ENCODE measurements at places on chromosomes 4 and X.

DNA sequence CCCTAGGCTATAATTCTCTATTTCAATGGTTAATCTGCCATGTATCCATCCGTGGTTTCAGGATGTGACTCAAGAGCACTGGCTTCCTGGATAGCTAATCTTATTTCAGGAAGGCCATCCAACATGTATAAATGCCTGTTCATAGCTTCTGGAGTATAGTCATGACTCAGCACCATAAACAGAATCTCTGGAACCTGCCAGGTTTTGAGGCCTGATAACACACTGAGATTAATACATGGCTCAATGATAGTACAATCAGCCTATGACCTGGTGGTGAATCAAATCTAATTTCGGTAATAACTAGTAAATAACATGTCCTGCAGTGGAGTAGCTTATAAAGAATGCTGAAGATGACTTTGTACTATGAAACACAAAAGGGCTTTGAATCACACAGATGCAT is 5.7 kb upstream of the IL13RA2 start:
- peak; percentile 63 for DNase-seq

- DNase-seq: no peak
Observed at GRCh38 chr4:5361968-5362367, 310.7 kb downstream of the STK32B start.

DNA sequence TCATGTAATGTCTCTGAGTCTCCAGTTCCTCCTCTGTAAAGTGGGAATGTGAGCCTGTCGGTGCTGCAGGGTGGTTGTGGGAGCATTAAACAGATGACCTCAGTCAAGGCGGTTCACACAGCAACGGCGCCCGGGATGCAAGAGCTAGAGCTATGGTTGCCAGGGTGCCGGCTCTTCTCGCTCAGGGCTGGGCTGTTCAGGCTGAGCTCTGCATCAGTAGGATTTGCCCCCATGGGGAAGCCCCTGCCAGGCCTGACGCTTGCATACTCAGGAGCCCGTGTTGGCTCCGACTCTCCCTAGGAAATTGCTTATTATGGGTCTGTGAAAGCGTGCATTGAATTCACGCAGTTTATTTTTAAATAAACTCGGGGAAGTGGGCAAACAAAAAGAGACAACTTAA is 67.3 kb downstream of the PSAPL1 start:
- no peak for DNase-seq

GRCh38 chr4:164614329-164614728 is 139.6 kb upstream of the SMIM31 start:
- no peak for DNase-seq

DNA sequence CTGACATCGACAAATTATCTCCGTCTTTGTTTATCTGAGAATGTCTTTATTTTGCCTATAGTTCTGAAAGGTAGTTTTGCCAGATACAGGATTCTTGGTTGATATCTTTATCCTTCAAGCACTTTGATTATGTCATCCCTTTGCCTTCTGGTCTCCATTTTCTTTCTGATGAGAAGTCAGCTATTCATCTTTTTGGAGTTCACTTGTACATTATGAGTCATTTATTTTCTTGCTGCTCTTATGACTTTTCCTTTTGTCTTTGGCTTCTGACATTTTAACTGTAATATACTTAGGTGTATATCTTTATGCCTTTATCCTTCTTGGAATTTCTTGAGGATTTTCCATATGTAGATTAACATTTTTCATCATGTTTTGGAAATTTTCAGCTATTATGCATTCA is 51.4 kb downstream of the SHROOM4 start:
- DNase-seq: peak; percentile 14

DNA sequence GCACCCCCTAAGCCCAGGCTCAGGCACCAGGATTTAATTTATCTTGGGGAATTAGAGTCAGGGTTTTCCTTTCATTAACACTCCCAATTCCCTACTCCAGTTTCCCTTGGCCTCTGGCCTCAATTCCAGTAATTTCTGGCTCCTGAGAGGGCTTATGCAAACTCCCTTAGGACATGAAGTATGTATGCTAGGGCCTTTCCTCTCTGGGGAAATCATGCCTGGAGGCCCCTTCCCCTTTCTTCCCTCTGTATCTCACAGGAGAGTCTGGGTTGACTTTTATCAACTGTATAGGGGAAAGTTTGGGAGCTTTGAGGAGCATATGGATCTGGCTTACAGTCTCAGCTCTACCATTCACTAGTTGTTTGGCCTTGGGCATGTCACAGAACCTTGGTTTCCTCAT is 169.5 kb downstream of the SHROOM4 start:
- no peak for DNase-seq

- peak; percentile 43 for DNase-seq
Observed at GRCh38 chrX:2696698-2697215, 5.7 kb downstream of the CD99 start.

DNA sequence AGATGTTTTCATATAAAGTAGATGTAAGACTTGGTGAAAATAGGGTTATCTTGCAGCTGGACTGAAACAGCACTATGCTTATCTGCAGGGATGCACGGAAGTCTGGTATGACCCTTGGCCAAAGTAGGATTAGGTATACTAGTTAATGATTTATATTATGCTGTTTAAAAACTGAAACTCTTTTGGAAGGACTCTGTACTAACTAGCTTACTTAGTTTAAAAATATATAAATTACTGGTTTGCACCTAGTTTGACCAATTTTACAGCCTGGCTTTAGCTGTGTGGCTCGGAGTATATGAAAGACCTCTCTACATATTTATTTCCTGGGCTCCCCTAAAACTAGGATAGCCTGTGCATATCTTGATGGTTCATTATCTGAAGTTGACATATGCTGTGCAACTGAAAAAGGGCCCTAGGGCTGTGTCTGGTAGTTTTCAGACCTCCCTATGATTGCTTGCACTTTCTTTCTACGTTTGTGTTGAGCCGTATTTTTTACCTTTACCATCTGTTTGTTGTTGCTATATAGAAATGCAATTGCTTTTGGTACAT is 89.2 kb downstream of the TMEM144 start:
- no peak for DNase-seq

- no peak for DNase-seq
Observed at GRCh38 chrX:101682723-101683122, 23.1 kb upstream of the ARMCX2 start.

GRCh38 chrX:24025741-24026403 is 1.1 kb downstream of the KLHL15 start:
- DNase-seq: no peak

DNA sequence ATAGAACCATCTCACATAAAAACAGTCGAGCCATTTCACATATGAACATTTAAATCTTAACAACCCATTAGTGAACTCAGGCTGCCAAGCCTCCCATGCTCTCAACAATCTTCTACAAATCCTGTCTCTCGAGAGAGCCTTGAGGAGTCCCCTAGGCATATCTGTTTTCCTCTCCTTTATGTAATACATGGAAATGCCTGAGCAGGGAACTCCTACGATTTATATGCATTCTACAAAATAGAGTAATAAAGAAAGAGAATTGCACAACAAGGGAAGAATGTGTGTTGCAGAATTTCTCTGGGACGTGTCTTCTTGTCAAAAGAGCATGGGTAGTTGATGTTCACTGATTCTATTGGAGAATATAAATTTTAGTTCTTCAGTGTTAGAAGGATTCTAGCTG is 101.8 kb upstream of the VCX2 start:
- DNase-seq: no peak

DNA sequence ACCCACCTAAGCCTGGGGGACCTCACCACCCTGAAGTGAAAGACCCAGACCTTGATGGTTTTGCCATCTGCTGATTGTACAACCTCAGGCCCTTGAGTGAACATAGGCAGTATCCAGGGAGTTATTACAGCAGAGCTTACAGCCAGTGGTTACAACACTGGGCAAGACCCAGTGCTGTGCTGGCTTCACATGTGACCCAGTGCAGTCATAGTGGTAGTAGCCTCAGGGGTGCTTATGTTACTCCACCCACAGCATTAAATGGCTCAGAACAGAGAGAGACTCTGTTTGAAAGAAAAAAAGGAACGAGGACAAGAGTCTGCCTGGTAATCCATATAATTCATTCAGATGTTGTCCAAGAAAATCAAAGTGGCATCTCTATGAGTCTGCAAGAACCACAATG is 45.2 kb upstream of the DACH2 start:
- DNase-seq: no peak

- DNase-seq: no peak
Observed at GRCh38 chr4:119921830-119922229, 144.8 kb downstream of the MAD2L1 start.

GRCh38 chr4:70991596-70991995 is 1.9 kb upstream of the DCK start:
- DNase-seq: no peak

DNA sequence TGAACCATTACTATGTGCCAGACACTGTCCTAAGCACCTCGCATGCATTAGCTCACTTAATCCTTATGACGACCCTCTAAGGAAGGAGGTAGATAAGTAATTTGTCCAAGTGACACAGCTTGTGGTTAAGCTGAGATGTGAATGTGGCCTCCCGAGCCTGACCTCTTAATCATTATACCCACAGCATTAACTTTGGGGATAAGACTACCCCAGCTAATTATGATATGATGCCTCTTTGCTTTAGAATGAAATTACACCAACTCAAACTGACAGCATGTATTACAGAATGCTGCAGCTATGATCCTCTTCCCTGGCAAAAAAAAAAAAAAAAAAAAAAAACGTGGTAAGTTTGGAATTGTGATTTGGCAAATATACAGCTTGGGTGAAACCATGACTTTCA is 53.5 kb downstream of the APBB2 start:
- DNase-seq: peak; percentile 91

DNA sequence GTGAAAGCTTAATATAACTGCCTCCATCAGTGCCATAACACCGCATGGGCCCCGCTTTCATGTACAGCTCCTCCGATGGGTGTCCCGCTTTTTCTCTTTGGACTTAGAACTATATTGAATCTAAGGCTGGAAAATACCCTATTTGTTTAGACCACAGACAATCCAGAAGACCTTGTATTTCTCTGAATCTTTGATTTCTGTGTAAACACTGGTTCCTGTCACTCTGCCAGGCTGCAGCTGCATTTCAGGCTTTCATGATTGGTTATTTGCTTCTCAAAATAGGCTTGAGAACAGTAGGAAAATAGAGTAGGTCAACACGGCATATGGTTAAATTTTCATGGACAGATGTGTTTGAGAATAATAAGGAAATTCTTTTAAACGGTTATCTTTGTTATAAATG is 80.0 kb downstream of the NWD2 start:
- no peak for DNase-seq

- no peak for DNase-seq
Observed at GRCh38 chr4:96326846-96327245, 487.0 kb downstream of the PDHA2 start.

GRCh38 chr4:124427095-124427767 is 285.3 kb downstream of the ANKRD50 start:
- DNase-seq: no peak

DNA sequence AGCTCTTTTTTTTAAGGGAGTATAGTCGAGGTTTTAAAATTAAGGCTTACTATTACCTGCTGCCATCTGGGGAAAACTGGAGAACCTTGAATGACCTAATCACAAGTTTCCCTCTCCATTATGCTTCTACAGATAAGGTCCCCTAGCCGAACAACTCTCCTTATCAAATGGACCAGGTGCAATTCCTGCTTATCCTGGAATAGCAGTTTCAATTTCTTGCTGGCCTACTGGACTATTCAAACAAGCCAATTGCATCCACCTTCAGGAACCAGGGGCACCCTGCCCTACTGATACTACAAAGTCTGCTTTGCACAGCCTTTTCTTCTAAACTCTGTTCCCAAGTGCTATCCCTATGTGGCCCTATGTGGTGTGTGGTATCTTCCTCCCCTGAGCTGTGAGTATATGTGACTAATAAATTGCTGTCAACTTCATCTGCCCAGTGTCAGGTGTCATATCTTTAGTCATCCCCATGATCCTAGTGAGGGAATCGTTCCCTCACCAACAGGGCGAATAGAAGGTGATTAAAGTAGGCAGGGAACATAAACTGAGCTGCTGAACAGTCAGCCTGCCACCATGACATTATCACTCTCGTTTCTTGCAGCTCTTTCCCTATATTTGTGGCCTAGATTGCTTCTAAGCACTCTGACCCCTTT is 128.5 kb downstream of the ATG4A start:
- DNase-seq: no peak

DNA sequence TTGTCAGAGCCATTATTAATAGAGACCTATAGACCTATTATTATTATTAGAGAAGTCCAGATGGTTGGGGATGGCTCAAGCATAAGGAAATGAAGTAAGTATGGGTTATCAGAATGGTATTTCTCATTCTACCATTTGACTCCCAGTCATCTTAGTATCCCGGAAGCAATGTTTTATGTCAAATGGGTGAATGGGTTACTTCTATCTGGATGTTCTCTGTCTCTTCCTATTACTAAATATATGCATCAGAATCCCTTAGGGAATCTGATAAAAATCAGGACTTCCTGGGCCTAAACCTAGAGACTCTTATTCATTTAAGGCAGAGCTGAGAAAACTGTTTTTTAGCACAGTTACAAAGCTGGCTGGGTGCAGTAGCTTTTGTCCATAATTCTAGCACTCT is 149.9 kb downstream of the SLC10A7 start:
- no peak for DNase-seq

GRCh38 chrX:118495958-118496762 is 545 bp downstream of the DOCK11 start:
- DNase-seq: no peak

- no peak for DNase-seq
Observed at GRCh38 chr4:47852136-47852535, 14.3 kb upstream of the CORIN start.

Data from RCC 7860 (cell line).